Osteoblast (primary cell): ENCODE measurements at places on chromosomes 6 and 20. TPM values are rescaled to one million over a fixed set of nuclear protein-coding genes. Genes with fewer than 3 reads are reported as not detected.

Gene AGER
- under 0.01 TPM in 2 replicates for total RNA-seq

Gene PI3
- not detected in 2 replicates for total RNA-seq

Gene PLCB4
- 13.0 and 25.6 TPM in 2 replicates for total RNA-seq

Gene WFDC12
- total RNA-seq = not detected in 2 replicates

Gene HTR1B
- total RNA-seq = not detected in 2 replicates

Gene BHLHE23
- not detected in 2 replicates for total RNA-seq

Gene OR2H2
- total RNA-seq = not detected in 2 replicates
